Activated CD4-positive, alpha-beta memory T cell treated with anti-CD3 and anti-CD28 coated beads for 36 hours (primary cell): ENCODE measurements at places on chromosomes 1 and 21.

DNA sequence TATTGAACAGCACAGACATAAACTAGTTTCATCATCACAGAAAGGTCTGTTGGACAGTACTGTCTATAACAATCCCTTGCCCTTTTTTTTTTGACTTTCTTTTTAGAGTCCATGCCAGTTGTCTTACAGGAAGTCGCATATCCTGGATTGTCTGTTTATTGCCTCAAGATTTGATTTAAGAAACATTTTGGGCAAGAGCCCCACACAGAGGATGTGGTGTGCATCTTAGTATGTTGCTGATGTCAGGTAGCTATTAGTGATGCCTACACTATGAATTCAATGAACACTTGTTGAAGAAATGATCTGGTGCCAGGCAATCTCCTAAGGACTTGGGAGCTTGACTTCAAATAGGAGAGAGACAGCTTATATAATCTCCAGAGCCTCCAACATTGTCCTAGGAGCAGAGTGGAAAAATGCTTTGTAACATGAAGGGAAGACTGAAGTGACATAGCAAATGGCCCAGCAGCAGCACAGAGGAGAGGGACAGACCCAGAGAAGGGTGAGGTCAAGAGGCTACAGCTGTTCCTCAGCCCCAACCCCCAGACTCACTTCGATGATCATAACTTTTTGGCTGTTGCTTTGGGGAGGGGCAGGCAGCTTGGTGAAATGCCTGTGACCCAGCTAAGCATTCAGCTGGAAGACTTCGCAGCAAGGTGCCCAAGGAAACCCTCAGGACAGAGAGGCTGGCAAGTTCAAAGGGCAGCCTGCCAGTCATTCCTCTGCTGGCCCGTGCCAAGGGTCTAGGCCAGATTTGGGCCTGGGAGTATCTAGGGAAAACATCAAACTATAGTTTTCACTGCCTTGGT, 7.5 kb upstream of the RAB29 start:
- no peak for DNase-seq

- no peak for DNase-seq
Observed at GRCh38 chr1:115668579-115668978, 26.8 kb downstream of the VANGL1 start.

GRCh38 chr1:155160128-155160527, 13.0 kb downstream of the KRTCAP2 start:
- DNase-seq, result no peak

DNA sequence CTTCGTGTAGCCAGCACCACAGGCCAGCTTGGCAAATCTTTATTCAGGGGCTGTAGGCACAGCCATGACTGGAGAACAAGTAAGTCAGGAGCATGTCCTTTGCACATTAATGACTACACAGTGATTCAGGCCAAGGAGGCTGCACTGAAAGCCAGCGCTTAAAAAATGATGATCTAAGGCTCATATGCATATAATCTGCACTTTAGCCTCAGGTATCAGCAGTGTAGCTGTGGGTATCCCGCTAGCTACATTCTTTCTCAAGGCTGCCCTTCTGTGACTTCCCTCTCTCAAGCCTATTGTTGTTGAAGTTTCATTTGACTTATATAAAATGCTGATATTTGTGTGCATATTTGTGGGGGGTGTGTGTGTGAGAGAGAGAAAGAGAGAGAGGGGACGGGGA, 62.6 kb upstream of the RGL1 start:
- DNase-seq, result no peak

DNA sequence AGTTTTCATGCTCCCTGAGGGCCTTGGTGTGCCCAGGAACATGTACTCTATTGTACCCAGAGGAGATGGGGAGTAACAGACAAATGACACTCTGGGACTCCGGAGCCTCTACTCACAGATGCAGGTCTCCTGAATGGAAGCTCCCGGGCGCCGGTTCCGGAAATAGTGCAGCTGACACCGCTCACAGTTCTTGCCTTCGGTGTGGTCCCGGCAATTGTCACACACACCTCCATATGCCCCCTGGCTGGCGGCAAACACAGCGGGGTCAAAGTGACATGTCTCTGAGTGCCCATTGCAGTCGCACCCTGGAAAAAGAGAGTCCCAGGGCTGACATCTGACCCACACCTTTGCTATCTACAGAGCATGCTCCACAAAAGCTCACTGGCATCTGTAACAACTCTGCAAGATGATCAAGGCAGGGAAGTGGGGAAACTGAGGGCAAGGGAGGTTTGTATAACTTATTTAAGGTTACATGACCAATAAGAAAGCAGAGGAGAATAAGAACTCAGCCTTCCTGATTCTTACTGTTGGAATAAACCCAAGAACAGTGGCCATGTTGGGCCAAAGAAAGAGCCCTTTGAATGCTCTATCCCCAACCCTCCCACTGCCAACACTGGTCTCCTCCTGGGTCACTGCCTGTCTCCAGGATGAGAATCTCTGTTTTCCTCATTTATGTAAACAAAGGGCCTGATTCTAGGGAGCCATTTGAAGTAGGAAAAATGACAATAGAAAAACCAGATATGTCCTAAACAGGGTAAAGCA, 22.4 kb downstream of the LAMB3 start:
- no peak for DNase-seq

- DNase-seq, result no peak
Observed at GRCh38 chr1:166069390-166069789, 97.4 kb downstream of the FAM78B start.
